DMS 273 treated with DMSO at 0.1 percent for 48 hours (cell line): ENCODE measurements at places on chromosomes 12 and 14.

DNA sequence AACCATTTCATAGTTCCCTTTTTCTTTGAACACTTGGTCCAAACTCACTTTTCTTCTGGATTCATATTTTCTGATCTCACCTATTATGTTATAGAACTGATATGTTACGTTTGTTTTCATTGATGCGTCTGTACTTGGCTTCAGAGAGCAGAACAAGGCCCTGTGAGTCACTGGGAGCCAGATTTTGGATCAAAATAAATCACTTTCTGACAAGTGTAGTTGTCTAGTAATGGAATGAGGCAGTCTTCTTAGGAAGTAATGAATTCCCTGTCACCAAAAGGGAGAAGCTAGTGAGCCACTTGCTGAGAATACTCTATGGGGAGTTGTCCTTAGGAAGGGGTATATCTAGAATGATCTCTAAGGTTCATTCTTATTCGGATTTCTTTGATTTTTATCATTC lies 10.2 kb downstream of the BICD1 start:
- DNase-seq: no peak

- DNase-seq: no peak
Observed at GRCh38 chr14:87233806-87234384, 759.1 kb downstream of the GALC start.

- DNase-seq: peak; percentile 66
Observed at GRCh38 chr14:95660651-95661515, 25.3 kb upstream of the TCL1B start.

DNA sequence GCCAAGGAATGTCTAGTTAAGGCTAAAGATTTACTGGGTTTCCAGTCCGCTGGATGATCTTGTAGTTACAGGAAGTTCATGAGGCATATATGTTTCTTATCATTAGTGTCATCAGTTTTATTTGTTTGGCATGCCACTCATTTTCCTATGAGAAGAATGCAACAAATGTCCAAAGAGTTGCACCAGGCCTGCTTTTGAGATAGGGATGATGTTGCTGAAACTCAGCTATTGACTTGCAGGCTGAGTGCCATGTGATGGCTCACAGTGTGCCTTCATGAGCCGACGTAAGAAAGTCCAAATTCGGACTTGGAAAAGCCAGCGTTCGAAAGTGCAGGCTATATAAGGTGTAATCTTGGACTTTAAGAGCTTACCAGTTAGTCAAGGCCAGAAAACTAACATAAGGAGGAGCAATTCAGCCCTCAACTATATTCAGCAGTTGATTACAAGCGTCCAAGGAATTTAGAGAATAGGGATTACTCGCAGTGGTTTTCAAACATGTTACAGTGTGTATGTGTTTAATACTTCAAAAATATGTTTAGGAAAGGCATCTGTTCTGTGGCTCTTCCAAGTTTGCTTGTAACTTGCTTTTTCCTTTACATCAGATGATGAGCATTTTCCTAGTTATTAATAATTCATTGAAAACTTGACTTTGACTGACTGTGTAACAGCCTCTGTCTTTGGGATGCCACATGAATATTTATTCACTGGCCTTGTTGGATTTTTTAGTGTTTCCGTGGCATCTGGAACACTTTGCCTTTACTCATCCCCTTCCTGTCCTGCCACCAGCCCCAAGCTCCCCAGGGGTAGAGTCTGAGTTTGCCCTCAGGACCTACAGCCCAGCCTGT lies 101.3 kb downstream of the LGMN start:
- no peak for DNase-seq

GRCh38 chr14:50844391-50844790 lies 13.4 kb upstream of the NIN start:
- no peak for DNase-seq

GRCh38 chr14:91356181-91356763 lies 61.3 kb downstream of the CCDC88C start:
- no peak for DNase-seq

GRCh38 chr12:331287-331686 lies 57.8 kb downstream of the KDM5A start:
- DNase-seq: no peak

DNA sequence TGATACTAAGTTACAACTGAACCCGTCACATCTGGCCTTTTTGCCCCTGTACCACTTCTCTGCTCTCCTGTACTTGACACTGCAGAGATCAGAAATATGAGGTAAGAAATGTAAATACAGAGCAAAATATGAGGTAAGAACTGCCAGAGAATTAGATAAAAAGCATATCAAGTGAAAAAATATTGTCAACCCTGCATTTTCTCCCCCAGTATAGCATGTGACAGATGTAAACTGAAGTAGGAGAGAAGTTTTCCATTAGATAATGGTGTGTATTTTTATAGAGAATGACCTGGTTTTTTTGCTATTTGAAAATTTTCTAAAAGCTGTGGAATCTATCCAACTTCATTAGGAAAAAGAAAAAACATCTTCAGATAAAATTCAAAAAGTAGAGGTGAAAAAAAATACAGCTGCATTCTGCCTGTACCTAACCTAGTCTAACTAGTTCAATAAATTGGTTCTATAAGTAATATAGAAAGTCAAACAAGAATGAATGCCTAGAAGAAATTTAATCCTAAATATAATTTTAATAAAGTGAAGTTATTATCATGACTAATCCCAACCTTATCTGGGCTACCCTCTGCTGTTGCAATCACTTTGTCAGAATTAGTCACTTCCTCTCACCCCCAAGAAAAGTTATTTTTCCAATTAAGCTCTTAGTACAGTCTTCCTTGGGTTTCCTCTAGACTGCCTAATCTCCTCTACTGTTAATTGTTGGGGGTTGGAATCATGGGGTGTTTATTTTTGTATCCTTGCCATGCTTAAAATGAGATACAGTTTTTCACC lies 210.0 kb downstream of the RASSF9 start:
- DNase-seq: no peak

DNA sequence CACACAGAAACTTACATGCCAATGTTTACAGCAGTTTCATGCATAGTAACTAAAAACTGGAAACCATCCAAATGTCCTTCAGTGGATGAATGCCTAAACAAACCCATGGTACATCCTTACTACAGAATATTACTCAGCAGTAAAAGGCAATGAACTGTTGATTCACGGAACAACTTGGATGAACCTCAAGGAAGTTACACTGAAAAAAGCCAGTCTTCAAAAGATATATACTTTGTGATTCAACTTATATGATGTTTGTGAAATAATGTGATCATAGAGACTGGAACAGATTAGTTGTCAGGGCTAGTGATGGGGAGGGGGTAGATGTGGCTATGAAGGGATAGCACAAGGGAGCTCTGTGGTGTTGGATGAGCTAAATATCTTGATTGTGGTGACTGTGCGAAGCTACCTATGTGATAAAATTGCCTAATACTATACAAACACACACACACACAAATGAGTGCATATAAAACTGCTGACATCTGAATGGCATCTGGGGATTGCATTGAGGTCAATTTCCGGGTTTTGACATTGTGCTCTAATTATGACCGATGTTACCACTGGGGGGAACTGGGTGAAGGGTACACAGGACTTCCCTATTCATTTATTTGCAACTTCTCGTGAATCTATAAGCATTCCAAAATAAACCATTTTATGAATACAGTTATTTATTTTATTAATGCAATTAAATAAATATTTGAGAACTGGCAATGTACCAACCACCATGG lies 94.3 kb downstream of the RIN3 start:
- DNase-seq: no peak

DNA sequence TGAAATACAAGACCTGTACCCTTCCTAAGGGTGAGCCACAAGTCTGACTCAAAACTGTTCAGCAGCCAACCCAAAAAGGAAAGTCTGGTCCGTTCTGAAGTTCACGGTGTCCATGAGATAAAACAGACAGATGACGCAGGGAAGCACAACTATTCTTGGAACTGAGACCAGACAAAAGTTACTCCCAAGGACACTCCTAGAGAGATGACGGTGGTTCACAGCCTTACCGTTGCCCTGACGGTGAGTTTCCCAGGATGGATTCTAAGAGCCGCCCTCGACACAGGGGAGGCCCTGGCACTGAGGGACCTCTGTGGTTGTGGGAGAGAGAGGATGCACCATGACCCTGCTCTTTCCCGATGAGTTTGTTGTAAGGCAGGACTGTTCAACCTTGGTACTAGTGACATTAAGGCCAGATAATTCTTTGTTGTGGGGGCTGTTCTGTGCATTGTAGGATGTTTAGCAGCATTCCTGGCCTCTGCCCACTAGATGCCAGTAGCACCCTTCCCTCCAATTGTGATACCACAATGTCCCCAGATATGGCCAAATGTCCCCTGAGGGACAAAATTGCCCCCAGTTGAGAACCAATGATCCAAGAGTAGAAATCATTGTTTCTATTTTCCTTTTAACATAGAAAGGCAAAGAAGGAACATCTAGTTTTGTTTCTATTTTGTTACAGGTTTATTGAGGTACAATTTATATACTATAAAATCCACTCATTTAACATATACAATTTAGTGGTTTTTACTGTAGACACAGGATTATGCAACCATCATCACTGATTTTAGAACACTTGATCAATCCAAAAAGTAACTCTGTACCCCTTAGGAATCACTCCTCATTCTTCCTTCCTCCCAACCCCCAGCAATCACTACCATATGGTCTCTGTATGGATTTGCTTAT lies 23.0 kb downstream of the OR10P1 start:
- peak; percentile 2 for DNase-seq

- no peak for DNase-seq
Observed at GRCh38 chr12:74579981-74580380, 42.3 kb downstream of the ATXN7L3B start.

GRCh38 chr12:2686280-2686646 lies 108.5 kb upstream of the FKBP4 start:
- no peak for DNase-seq

DNA sequence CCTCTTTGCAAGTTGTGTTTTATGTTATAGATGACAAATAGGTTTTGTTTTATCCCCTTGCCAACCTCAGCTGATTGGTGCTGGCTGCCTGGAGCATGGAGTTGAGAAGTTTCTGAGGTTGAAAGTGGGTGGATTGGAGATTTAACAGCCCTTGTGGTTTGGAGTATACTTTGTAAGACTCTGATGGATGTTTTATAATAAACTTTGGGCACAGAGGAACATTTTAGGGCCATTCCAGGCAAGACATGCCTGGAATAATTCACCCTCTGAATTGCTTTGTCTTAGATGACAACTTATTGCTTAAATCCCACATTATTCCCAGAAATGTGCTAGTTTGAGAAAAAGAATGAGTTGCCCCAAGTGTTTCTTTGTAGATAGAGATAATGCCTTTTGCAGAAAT lies 158.9 kb downstream of the SLC5A8 start:
- no peak for DNase-seq

DNA sequence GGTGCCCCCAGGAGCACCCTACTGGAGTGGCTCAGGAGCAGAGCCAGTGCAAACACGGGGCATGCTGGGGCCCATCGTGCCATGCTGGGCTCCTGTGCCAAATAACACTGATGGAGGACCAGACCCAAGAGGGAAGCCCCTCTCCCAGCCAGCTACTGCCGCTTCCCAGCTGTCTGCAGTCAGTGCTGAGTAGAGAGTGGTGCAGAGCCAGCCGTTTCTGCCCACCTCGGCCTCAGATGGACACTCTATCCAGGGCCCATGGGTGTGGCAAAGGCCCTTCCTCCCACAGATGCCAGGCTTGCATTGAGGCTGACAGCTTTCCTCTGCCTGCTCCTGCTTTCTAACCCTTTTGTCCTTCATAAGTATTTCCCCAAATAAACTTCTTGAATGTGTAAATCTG lies 13.2 kb downstream of the CLBA1 start:
- DNase-seq: no peak

GRCh38 chr14:52131640-52132320 lies 62.9 kb upstream of the NID2 start:
- DNase-seq: peak; percentile 68

GRCh38 chr12:52603314-52603713 lies 2.1 kb upstream of the KRT72 start:
- DNase-seq: no peak

- peak; percentile 7 for DNase-seq
Observed at GRCh38 chr12:98154850-98155249, 360.5 kb upstream of the TMPO start.

DNA sequence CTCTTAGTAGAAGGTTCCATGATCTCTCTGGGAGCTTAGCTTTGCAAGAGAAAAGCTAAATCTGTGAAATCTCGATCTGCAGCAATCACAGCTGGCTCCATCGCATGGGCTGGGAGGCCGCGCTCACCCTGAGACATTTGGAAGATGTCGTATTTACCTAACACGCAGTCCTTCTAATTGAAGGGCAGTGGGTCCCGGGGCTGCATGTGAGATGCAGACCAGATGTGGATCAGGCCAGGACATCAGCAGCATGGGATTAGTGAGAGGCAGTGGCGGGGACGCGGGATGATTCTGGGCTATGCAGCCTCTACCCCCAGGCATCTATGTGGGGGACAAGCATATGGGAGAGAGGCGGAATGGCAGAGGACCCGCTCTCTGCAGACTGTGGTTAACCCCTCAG lies 312.4 kb upstream of the RTL1 start:
- DNase-seq: no peak

DNA sequence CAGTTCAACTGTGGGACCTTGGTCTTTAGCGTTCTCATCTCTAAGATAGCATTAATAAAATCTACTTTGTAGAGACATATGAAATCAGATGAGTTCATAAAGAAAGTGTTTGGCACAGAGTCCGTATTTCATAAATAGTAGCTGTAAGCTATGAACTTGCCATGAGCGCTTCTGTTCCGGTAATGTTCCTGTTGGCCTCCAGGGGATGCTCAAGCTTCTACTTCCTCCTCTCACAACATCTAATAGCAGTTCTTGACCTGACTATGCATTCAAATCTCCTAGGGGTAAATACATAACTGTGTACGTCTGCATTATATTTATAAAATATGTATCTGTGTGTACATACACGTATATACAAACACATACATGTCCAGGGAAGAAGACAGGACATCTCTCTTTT lies 288.2 kb upstream of the TMPO start:
- DNase-seq: no peak

DNA sequence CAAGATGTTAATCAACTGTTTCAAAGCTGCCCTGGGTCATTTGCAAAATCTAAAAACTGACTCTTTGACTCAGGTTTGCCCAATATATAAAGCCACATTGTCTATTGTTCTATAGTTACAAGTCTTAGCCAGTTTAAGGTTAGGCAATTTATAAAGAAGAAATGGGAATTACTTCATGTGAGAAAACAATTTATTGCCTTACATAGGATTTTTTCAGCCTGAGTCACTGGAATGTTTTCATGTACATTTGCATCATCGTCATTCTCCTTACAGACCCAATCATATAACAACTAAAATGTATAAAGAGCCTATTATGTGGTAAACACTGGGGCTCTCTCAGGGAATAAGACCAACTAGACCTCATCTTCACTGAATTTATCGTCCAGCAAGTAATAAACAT lies 100.3 kb upstream of the PLEKHG7 start:
- no peak for DNase-seq

- no peak for DNase-seq
Observed at GRCh38 chr12:73892201-73892600, 645.4 kb upstream of the ATXN7L3B start.
